Regular cardiac myocyte (primary cell): ENCODE measurements at places on chromosomes 3 and 15. TPM values are rescaled to one million over a fixed set of nuclear protein-coding genes. Genes with fewer than 3 reads are reported as not detected.

SLC27A2 gene
- total RNA-seq = under 0.01 and 2.3 TPM in 2 replicates

RUVBL1 gene
- 47.1 and 115 TPM in 2 replicates for total RNA-seq

EFL1 gene
- total RNA-seq = 30.3 and 38.6 TPM in 2 replicates

ARPP21 gene
- total RNA-seq = 2.0 and 6.5 TPM in 2 replicates

WDR72 gene
- under 0.01 TPM in 1 of 2 replicates, not detected in the other for total RNA-seq

CPLX3 gene
- total RNA-seq = not detected in 2 replicates

ALG1L2 gene
- 0.19 and 0.85 TPM in 2 replicates for total RNA-seq

ROPN1 gene
- total RNA-seq = not detected in 2 replicates

BCL2A1 gene
- under 0.01 and 2.5 TPM in 2 replicates for total RNA-seq

LARP6 gene
- 49.0 and 65.0 TPM in 2 replicates for total RNA-seq

PLS1 gene
- total RNA-seq = 2.3 and 2.5 TPM in 2 replicates

POC1A gene
- total RNA-seq = 2.3 and 21.1 TPM in 2 replicates

TNFSF10 gene
- total RNA-seq = 0.96 and 2.3 TPM in 2 replicates

THSD4 gene
- total RNA-seq = 42.6 and 84.0 TPM in 2 replicates

DLL4 gene
- total RNA-seq = 0.28 and 0.38 TPM in 2 replicates

CDC25A gene
- 2.5 and 25.7 TPM in 2 replicates for total RNA-seq

ATP13A5 gene
- not detected in 2 replicates for total RNA-seq

HEG1 gene
- 67.9 and 146 TPM in 2 replicates for total RNA-seq

PIF1 gene
- total RNA-seq = 6.8 and 9.2 TPM in 2 replicates

LYSMD2 gene
- total RNA-seq = 5.6 and 6.2 TPM in 2 replicates

GUCA1C gene
- total RNA-seq = not detected in 2 replicates

SLC28A2 gene
- under 0.01 TPM in 1 of 2 replicates, not detected in the other for total RNA-seq

GRK7 gene
- not detected in 2 replicates for total RNA-seq

DENND6A gene
- 16.9 and 19.2 TPM in 2 replicates for total RNA-seq

GLDN gene
- 1.2 and 1.4 TPM in 2 replicates for total RNA-seq

CFAP100 gene
- not detected in 2 replicates for total RNA-seq

GOLGA6L2 gene
- total RNA-seq = not detected in 2 replicates

AP3B2 gene
- under 0.01 and 0.28 TPM in 2 replicates for total RNA-seq

KBTBD8 gene
- total RNA-seq = 2.8 and 6.3 TPM in 2 replicates

WDR93 gene
- under 0.01 TPM in 1 of 2 replicates, not detected in the other for total RNA-seq

SPATA12 gene
- not detected in 2 replicates for total RNA-seq

PCSK6 gene
- 4.2 and 9.9 TPM in 2 replicates for total RNA-seq

CCDC39 gene
- total RNA-seq = not detected in 2 replicates

GOLGA8J gene
- 0.28 TPM in 1 of 2 replicates, not detected in the other for total RNA-seq

CCRL2 gene
- 0.19 and 0.28 TPM in 2 replicates for total RNA-seq

PTX3 gene
- total RNA-seq = 1,917 and 2,581 TPM in 2 replicates

CFAP91 gene
- 0.38 and 0.85 TPM in 2 replicates for total RNA-seq

C15orf61 gene
- 2.3 and 4.8 TPM in 2 replicates for total RNA-seq

KCNAB1 gene
- total RNA-seq = 0.19 and 4.8 TPM in 2 replicates

DPPA4 gene
- total RNA-seq = under 0.01 TPM in 1 of 2 replicates, not detected in the other
